GOT3 (cell line): ENCODE measurements at places on chromosomes 13 and 19.

DNA sequence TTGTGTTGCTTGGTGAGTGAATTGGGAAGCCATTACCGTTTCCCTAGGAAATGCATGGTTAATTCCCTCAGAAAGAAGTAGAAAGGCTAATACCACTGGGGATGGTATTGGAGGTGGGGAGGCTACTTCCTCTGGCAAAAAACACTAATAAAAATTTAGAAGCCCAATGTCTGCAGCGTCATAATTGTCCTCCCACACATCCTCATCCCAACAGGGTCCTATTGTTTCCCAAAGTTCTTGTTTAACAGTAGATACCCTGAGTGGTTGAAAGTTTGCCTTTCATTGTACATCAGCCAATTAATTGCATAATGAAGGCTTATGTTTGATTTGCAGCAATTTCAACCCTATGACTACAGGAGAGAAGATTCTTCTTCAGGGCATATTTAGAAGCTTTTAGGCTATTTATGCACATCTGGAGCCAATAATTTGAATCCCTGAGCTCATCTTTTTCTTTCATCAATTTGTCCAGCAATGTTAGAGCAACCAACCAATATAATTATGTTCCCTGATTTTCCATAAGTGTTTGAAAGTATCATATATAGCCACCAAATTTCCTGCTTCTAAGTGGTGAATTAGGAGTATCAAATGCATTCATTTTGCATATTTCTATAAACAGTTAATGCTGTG, 491.0 kb downstream of the SLITRK5 start:
- DNase-seq, result no peak

DNA sequence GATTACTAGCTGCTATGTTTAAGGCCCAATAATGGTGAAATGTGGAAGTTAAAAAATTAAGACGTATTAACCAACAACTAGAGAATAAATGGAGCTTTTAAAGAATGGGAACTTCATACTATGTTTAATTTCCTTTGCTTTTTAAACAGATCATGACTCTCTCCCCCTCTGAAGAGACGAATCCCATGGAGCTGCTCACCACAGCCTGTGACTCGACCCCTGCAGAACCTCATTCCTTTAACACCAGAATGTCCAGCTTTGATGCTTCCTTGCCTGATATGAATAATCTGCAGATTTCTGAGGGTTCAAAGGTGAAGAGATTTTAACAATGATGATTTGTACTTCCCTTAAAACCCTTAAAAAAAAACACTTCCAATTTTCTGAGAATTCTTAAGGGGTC, 53.0 kb downstream of the ZAR1L start:
- no peak for DNase-seq

DNA sequence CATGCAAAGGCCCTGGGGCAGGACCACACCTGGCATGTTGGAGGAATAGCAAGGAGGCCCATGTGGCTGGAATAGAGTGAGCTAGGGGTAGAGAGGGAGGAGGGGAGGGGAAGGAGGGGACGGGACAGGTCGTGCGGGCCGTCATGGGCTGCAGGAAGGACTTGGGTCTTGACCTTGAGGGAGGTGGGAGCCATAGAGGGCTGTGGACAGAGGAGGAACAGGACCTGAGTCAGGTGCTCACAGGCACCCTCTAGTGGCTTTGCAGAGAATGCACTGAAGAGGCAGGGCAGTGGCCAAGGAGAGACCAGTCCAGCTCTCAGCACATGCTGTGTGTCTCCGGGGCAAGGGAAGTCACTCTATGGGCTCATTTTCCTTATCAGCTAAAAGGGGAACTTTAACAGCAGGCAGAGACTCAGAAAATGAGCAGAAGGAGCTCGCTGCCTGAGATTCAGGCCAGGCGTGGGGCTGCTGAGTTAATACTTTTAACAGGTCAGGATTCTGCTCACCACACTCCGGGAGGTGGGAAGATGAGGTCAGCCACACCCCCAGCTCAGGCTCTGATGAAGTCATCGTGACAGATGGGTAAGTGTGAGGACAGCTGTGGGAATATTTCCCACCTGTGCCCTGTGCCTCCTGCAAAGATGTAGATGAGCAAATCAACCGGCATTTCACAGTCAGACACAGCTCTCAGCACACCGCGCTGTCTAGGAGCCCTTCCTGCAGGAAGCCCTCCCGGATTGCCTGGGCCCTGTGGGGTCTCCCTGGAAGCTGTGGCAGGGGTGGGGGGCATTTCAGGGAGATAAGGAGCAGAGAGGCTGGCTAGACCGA, 6.0 kb upstream of the TNFAIP8L1 start:
- DNase-seq, result peak; percentile 26

GRCh38 chr19:48646001-48646721, at the start of gene CA11:
Gene CA11 (minus strand): TSS chr19:48646187. CDS start chr19:48645632, 555 bp downstream.
- DNase-seq, result peak; percentile 48

DNA sequence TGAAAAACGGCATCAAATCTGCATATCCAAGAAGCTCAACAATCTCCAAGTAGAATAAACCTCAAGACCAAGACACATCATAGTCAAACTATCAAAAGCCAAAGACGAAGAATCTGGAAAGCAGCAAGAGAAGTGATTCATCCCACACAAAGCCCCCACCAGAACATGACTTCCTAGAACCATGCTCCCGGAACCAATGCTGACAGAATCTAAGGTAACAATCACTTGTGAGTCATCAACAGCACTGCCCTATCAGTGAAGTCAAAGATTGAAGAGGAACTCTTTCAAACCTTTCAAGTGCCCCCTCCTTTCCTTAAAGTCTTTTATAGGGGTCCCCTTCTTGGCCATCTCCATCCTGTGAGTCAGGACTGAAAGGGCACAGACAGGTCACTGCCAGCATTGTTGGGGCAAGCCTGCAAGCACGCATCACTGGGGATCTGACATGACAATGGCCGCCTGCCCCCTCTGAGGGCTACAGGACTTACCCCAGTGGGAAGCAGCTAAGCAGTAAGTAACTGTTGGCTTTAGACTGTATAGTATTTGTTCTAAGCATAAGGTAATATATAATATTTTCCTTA, at the start of gene CCDC70:
TSS of gene CCDC70 (plus strand) at position 247 of the 578 bp plus-strand sequence. CDS start 3,443 bp downstream, outside the sequence.
- DNase-seq, result no peak

DNA sequence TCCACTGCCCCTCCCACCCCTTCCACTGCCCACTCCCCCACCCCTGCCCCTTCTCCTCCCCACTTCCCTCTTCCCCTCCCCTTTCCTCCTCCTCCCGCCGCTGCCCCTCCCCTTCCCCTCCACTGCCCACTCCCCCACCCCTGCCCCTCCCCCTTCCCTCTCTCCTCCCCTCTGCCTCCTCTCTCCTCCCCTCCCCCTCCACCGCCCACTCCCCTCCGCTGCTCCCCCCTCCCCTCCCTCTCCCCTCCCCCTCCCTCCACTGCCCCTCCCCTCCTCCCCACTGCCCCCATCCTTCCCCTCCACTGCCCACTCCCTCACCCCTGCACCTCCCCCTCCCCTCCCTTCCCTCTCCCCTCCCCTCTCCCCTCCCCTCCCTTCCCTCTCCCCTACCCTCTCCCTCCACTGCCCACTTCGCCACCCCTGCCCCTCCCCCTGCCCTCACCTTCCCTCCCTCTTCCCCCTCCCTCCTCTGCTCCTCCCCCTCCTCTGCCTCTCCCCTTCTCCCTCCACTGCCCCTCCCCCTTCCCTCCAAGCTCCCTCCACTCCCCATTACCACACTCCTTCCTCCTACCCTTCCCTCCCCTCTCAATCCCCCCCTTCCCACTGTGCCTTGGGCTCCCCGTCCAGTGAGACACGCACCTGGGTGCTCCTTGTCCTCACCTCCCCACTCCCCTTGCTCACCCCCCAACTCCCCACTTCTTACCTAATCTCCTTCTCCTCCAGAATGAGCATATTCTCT, 21.9 kb downstream of the ATP8B3 start:
- DNase-seq, result no peak

DNA sequence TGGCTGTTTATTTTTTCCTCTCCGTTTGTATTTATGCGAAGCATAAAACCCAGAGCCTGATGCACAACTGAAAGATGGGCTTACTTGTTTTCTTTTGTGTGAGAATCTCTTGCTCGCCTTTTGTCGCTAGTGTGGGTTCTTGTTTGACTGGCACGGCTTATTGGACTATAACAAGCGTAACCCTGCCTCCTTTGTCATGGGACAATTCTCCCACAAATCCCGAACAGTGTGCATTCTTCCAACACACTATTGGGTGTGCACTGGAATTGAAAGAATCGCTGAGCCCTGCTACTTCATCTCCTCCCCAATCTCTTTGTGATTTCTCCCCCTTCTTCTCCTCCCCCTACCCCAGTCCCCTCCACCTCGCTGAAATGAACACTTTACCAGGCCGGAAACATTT, 110.8 kb downstream of the ZIC5 start:
- DNase-seq, result no peak

GRCh38 chr13:85603735-85604134, 195.5 kb downstream of the SLITRK6 start:
- no peak for DNase-seq

DNA sequence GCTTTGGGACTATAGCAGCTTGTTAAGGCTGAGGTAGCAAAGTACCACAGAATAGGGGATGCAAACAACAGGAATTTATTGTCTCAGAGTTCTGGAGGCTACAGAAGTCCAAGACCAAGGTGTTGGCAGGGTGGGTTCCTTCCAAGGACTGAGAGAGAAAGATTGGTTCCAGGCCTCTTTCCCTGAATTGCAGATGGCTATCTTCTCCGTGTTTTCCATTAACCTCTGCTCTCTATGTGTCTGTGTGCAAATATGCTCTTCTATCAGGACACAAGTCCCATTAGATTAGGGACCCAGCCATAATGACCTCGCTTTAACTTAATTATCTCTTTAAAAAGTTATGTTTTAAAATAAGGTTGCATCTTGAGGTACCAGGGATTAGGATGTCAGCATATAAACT, 1732.9 kb upstream of the SLC10A2 start:
- no peak for DNase-seq

GRCh38 chr13:86087244-86087643, 288.0 kb upstream of the SLITRK6 start:
- DNase-seq, result no peak

- DNase-seq, result no peak
Measured at GRCh38 chr13:32117701-32118100, 86.1 kb downstream of the FRY start.

DNA sequence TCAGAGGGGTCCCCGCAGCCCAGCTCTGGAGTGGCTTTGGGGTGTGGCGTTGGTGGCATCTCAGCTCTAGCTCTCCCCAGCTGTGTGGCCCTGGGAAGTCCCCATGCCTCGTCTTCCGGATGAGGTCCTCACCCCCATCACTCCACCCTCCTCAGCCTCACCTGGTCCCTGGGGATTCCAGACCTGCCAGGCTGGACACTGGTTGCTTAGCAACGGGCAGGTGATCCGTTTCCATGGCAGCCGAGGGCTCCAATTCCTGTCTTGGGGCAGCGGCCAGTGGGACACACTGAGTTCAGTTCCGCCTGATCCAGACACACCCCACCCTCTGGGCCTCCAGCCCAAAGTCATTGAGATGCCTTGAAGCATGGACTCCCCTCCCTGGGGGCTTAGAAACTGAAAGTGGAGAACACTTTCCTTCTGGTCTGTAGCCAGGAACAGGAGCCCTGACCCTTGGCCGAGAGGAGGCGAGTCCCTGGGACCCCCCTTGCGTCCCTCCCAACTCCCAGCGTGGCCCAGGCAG, 7.7 kb upstream of the MISP start:
- no peak for DNase-seq

- DNase-seq, result no peak
Measured at GRCh38 chr13:112143753-112144615, 77.0 kb downstream of the SOX1 start.
